ENCODE measurements at places on chromosomes 5 and 9.

GRCh38 chr9:28868228-28868990, 1295.1 kb upstream of the C9orf72 start:
- no peak for DNase-seq

- no peak for DNase-seq
These were observed 38.6 kb upstream of the SNX2 start for GRCh38 chr5:122736086-122736845.

- no peak for DNase-seq
These were observed 45.6 kb upstream of the PPP2R2B start for GRCh38 chr5:146924132-146924531.

- no peak for DNase-seq
These were observed 276.7 kb downstream of the BNC2 start for GRCh38 chr9:16593746-16594145.

GRCh38 chr9:23826120-23826629, at the start of gene ELAVL2:
Gene ELAVL2 (minus strand): TSS chr9:23826240. CDS start chr9:23762234, 64,006 bp downstream.
- DNase-seq = peak; percentile 99

DNA sequence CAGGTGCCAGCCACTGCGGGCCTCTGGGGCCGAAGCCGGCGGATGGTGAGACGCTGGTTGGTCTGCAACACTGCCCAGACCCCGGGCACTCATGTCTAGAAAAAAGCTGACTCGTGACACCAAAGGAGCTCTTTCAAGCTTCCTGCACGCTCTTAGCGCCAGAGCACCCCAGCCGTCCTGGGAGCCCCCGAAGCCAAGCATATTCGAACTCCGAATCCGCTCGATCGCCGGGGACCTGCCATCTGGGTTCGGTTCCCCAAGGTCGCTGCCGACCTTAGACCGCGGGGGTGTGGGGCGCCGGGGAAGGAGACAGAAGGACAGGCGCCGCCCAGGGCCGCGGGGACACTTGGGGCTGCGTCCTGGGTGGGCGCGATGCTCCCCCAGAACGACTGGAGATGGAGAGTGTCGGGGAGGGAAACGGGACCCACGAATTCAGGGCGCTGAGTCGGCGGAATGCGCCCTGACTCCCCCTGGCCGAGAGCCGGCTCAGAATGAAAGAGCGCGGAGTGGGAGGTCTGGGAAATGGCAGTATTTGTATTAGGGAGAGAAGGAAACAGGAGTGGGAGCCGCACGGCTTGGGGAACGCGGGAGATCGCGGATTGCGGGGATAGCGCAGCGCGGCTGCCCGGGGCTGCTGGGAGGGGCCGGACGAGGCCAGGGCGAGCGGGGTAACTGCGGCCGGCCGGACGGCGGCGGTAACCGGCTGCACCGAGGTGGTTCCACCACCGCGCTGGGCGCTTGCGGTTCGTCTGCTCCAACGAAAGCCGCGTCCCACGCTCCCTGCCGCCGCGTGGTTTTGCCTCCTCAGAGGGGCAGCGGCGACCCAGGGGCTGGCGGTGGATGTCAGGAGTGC, 20.1 kb upstream of the MARCHF6 start:
- DNase-seq = no peak

- DNase-seq = no peak
These were observed 214.5 kb upstream of the CDH9 start for GRCh38 chr5:27252911-27253310.

- no peak for DNase-seq
These were observed 974 bp upstream of the SLC12A2 start for GRCh38 chr5:128082551-128083032.
